ENCODE measurements at places on chromosomes 2 and 18.

DNA sequence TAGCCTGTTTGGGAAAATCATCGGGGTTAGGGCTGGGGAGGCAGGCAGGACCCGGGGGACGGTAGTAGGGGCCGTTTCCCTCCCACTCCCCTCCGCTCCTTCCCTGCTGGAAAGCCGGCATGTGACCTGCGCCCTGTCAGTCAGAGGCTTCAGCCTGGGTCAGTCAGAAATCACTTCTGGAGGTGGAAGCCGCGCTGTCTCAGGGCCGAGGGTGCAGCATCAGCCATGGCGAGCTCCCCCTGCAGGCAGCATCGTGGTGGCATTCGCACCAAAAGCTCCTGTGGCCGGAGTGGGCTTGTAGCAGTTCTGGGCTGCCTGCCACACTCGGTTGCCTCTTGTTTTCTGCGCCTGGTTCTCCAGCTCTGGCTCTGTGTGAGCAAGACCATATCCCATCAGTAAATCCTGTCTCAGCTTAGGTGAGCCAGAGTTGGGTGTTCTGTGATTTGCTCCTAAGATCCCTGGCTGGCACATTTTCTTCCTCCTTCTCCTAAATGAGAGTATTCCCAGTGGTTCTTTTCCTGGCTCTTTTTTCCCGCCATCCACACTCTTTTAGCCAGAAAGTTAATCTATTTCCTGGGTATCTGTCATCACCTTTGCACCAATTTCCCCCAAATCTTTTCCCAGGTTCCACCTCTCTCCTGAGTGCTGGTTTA lies 123.9 kb upstream of the CD302 start:
- DNase-seq = no peak

DNA sequence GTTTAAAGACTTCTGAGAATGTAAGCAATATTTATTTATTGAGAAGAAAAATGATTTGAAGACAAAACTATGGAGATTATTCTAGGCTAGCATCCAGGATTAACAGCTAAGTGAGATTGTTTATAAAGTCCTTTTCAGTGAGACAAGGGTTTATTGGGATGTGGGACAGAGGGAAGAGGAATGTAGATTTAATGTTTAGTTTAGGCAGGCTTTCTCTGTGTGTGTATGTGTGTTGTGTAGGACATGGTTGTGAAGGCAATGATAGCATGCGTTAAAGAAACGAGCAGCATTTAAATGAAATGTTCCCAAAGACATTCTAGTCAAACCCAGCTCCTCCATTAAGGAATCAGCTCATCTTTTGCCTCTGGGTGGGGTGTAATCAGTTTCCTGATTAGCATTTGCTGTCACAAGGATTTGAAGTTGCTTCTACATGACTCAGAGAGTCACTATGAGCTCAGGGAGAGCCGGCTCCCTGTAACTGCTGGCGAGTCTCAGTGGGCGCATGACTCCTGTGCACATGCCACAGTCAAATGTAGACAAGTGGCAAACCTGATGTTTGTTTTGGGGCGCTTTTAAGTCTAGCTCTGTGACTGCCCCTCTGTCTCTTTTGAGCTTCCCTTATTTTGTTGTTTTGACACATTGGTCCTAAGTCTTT lies 442.2 kb upstream of the CELF4 start:
- DNase-seq = no peak

DNA sequence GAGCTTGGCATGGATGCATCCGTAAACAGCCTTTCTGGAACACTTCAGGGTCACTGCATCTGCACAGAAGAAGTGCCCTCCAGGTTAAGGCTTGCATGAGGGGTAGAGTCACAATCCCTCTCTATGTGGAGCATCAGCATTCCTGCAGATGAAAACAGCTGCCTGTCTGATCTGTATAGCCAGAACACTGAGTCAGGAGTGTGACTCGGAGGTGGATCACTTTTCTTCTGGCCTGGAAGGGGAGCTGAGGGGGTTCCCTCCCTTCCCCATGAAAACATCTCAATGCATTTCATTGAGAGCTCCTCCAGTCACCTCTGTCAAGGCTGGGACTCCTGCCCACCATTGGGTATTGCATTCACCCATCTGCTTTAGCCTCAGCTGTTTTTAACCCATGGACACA lies 72.5 kb upstream of the SERPINE2 start:
- peak; percentile 49 for DNase-seq

DNA sequence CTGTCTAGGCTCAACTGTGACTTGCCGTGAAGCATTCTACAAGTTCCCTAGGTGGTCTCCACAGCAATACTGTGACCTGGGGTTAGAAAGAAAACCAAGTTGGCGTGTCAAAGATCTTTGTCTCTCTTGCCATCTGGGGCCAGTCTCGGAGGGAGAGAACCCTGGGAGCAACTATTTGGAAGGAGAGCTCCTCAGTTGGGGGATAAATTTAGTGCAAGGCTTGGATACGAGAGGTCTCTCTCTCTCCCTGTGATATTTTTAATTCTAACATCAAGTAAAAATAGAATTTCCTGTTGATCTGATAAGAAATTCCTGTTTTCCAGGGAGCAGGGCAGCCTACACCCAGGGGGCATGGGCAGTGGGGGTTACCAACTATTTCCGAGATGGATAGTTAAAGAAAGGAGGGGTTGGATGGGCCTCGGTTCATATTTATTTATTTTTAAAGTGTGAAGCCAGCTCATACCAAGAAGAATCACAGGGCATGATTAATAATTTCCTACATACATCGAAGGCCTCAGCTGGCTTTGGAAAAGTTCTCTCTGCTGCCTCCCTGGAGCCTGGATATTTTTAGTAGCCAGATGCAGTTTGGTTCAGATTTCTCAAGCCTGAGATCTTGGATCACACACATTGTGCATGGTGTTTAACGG lies 62.8 kb downstream of the EHD3 start:
- no peak for DNase-seq

DNA sequence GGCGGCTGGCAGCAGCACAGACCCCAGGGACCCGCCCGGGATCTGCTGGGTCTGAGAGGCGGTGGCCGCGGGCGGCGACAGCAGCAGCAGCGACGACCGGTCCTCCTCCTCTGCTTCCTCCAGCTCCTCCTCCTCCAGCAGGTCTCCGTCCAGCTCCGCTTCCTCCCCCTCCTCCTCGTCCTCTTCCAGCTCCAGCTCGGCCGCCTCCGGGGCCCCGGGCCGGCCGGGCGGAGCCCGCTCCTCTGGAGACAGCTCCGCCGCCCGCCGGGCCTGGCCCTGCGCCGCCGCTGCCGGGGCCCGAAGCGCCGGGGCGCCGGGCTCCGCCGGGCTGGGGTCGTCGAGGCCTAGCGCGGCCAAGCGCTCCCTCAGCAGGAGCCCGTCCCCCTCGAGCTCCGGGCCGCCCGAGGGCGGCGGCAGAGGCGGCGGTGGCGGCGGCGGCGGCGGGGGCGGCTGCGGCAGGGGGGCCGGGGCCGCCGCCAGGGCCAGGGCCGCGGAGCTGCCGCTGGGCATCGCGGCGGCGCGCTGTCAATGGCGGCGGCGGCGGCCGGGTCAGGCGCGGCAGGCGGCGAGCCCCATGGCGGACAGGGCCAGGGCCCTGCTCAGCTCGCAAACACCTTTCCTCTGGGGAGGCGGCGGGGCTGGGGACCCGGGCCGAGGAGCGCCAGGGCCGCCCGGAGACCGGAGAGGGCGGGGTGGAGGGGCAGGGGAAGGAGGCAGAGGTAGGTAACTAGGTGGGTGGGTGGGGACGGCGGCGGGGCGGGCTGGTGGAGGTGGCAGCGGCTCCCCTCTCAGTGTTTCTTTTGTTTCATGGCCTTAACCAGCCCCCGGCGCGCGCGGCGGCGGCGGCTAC lies 445 bp downstream of the MEX3C start:
- DNase-seq = peak; percentile 20

- no peak for DNase-seq
Observed at GRCh38 chr2:15043336-15044058, 411.0 kb downstream of the LRATD1 start.

- no peak for DNase-seq
Observed at GRCh38 chr18:11817229-11817628, 34.0 kb upstream of the CHMP1B start.

DNA sequence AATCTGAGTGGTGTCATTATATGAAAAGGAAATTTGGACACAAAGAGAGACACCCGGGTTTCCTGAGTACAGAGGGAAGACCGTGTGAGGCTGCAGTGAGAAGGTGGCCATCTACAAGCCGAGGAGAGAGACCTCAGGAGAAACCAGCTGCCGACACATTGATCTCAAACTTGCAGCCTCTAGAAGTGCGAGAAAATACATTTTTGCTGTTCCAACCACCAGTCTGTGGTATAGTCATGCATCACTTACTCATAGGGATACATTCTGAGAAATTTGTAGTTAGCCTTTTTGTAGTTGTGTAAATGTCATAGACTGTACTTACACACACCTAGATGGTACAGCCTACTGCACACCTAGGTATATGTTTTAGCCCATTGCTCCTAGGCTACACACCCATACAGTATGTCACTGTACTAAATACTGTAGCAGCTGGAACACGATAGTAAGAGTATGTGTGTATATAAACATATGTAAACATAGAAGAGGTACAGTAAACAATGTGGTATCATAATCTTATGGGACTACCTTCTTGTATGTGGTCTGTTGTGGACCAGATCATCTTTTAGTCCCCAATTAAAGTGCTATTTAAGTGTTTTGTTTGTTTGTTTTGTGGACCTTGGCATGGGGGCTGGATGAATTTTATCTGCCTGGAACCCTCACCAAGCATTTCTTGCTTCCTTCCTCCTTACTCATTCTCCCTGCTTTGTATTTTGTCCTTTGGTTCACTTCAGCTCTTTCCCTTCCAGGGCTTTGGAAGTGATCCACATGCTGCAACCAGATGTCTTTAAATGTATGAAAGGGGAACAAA lies 38.3 kb upstream of the SESTD1 start:
- no peak for DNase-seq

DNA sequence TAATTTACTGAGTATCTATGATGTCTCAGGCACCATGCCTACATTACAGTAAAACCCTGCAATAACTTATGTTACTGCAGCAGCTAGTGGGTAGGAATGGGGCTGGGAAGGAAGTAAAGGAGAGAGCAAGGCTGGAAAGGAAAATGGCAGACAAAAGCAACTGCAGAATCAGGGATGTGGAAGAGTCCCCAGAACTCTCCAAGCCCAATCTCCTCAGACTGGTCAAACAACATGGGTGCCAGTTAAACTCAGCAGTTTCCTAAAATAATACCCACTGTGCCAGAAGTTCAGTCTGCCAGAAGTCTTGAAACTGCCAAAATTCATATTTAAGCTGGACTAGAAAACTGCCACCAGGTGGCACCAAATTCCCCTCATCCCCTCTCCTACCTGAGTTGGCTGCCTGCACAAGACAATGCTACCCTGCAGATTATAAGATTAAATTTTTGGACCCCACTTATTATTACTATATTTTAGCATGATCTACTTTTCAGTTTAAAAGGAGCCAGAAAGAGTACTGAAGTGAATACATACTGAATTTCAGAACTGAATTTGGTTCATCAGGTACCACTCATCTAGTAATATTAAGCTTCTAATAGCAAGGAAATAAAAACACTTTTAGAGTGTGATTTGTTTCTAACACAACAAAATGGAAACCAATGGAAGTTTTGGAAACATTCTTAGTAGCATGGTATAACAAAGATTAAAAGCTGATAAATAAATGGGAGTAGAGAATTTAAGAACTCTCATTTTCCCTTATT lies 86.8 kb upstream of the DNER start:
- DNase-seq = no peak

GRCh38 chr2:60216452-60216995 lies 336.9 kb downstream of the BCL11A start:
- no peak for DNase-seq

DNA sequence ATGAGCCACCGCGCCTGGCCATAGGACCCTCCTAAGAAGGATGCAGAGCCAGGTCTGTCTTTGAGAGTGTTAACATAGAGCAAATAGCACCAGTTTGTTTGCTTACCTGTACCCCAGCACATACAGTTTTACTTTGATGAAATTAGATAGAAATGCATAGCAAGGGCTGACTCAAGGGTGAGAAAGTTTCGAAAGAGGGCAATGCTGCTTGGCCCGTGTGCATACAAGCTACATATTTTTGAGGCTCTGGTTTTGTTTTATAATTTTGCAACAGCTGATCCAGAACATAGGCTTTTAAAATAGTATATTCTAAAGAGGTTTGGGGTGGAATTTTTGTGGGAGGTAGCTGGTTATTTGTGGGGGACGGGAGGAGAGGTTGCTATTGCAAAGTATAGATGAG lies 151.7 kb downstream of the MCFD2 start:
- no peak for DNase-seq

DNA sequence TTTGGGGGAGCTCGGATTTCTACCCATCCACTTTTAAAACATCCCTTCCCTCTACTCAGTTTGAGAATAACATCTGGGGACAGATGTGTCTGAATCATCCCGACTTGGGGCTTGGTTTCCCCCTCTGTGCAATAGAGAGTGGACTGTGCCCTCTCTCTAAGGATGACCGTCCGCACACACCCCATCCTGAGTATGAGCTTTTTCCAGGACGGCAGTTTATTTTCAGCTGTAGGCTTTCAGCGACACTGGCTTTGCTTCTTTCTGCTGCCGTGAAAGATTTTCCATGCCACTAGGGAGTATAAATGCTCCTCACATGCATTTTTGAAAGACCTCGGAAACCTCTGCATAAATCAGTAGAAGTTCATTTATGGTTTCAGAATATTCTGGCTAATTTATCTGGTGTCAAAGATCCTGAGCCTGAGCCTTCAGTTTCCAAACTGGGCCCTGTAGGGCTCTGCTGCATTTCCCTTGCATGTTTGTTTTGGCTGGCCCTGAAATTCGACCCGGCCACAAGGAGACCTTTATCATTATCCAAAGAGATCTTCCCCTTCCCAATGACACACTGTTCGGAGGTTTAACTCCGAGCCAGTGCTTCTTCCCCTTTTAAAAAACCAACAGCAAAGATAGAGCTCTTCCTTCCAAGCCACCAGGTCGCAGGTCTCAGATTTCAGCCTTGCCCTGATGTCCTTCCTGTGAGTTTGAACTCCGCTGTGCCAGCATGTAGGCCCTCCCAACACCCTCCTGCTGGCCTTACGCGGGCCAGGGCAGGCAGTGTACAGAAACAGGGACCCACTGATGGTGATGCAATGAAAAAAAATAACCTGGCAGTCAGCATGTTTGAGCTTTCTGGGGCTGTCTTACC lies 53.3 kb downstream of the FECH start:
- no peak for DNase-seq

GRCh38 chr2:86414996-86415395 lies 26.2 kb upstream of the KDM3A start:
- DNase-seq = no peak

GRCh38 chr2:30948130-30948529 lies 140.9 kb upstream of the CAPN13 start:
- no peak for DNase-seq

GRCh38 chr18:74429096-74429495 lies 28.0 kb downstream of the DIPK1C start:
- no peak for DNase-seq

GRCh38 chr2:100409975-100410647 lies 7.4 kb downstream of the CHST10 start:
- DNase-seq = no peak

GRCh38 chr2:6412533-6413091 lies 453.1 kb downstream of the CMPK2 start:
- no peak for DNase-seq

Measured in NCI-H226 (cell line).